Nasal cavity respiratory epithelium epithelial cell of viscerocranial mucosa (primary cell): ENCODE measurements at places on chromosomes 1 and 21. TPM values are rescaled to one million over a fixed set of nuclear protein-coding genes. Genes with fewer than 3 reads are reported as not detected.

FCAMR gene
- under 0.01 TPM in 1 of 2 replicates, not detected in the other for total RNA-seq

TMPRSS2 gene
- total RNA-seq: under 0.01 and 7.5 TPM in 2 replicates

IVL gene
- total RNA-seq: 18.8 and 30.8 TPM in 2 replicates

TFF1 gene
- not detected in 2 replicates for total RNA-seq

LRRIQ3 gene
- total RNA-seq: under 0.01 and 0.71 TPM in 2 replicates

C2CD4D gene
- 0.07 TPM in 1 of 2 replicates, not detected in the other for total RNA-seq

CCDC181 gene
- total RNA-seq: under 0.01 and 0.14 TPM in 2 replicates

TMEM39B gene
- total RNA-seq: 2.4 and 4.5 TPM in 2 replicates

ITLN1 gene
- total RNA-seq: not detected in 2 replicates

GBP1 gene
- 15.0 and 68.2 TPM in 2 replicates for total RNA-seq

CD1B gene
- total RNA-seq: not detected in 2 replicates

S100A1 gene
- total RNA-seq: not detected in 2 replicates

CFHR3 gene
- 0.14 TPM in 1 of 2 replicates, not detected in the other for total RNA-seq

SUSD4 gene
- total RNA-seq: under 0.01 and 1.1 TPM in 2 replicates

TGFB2 gene
- 7.2 and 20.4 TPM in 2 replicates for total RNA-seq

DMBX1 gene
- total RNA-seq: under 0.01 TPM in 1 of 2 replicates, not detected in the other

IGSF3 gene
- 50.2 and 215 TPM in 2 replicates for total RNA-seq

AMPD1 gene
- not detected in 2 replicates for total RNA-seq

CADM3 gene
- total RNA-seq: not detected in 2 replicates

SMCP gene
- total RNA-seq: not detected in 2 replicates

IFI44L gene
- 0.78 and 2.7 TPM in 2 replicates for total RNA-seq

CFHR5 gene
- not detected in 2 replicates for total RNA-seq

CYP4Z1 gene
- total RNA-seq: 0.07 TPM in 1 of 2 replicates, not detected in the other

NMNAT1 gene
- 14.7 and 18.7 TPM in 2 replicates for total RNA-seq

SLAMF8 gene
- not detected in 2 replicates for total RNA-seq

OR10J1 gene
- not detected in 2 replicates for total RNA-seq

SPATC1L gene
- 6.6 TPM in 1 of 2 replicates, not detected in the other for total RNA-seq

HMCN1 gene
- total RNA-seq: 0.85 and 1.0 TPM in 2 replicates

GPR153 gene
- 17.9 and 38.3 TPM in 2 replicates for total RNA-seq
